ENCODE measurements at places on chromosomes 4 and X.

DNA sequence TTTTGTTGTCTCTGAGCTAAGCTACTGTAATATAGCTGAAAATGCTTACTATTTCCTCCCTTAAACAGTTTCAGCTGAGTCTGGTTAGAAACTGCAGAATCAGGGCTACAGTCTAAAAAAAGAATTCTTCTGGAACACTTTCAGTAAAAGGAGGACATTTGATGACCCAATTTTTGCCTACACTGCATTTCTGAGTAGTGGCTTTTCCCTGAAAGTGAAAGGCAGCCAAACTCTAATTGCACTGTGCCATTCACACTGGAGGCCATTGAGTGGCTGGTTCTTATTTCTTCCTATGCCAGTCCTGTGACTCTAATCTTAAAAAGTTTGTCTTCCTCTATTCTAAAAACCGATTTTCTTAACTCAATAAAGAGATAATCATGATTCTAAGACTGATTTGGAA, 526.0 kb downstream of the CFAP47 start:
- no peak for DNase-seq

DNA sequence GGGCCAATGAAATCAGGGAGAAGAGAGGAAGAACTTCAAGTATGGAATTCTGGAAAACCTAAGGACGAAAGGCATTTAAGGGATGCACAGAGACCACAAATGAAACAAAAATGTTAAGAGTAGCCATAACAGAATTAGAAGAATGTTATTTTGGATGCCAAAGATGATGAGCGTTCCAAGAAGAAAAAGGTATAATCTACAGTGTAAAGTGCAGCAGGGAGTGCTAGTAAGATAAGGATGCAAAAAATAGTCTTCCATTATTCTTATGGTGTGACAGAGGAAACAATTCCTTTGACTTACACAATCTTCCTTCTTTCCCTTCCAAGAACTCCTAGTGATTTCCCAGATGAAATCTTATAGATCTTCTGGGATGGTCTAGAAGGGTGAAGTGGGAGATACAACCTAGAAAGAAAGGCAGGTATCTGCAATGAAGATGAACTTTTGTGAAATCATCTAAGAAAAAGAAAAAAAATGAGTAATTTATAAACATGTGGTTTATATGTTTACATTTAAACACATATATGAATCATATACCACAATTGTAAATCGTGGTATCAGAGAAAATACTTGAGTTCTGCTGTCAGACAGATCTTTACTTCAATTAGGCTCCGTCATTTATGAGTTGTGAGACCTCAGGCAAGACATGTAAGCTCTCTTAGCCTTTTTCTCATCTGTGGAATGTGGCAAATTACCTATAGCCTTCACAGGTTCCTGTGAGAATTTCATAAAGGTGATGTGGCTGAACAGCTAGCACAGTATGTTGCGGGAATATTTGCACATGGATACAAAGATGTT, 8.1 kb downstream of the MORF4L2 start:
- no peak for DNase-seq

GRCh38 chr4:88526221-88526815, 2.7 kb upstream of the PYURF start:
- no peak for DNase-seq

DNA sequence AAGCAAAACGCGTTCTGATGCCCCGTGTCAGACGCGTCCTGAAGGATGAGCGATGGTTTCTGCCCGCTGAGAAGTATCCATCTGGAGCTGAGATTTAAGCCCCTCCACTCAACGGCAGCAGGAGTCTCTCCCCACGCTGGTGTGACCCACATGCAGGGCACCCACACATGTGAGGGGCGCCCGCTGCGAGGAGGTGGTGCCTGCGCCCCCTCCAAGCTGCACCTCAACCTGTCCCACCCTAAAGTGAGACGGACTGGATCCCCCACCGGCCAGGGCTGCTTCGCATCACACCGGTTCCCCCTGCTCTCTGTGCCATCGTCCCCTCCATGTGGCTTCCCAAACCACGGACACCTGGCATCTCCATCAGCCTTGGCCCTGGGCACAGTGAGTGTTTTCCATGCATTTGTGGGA, 4.5 kb upstream of the PDE6B start:
- no peak for DNase-seq

GRCh38 chrX:39360101-39360500, 558.8 kb downstream of the MID1IP1 start:
- DNase-seq: no peak

- DNase-seq: no peak
Observed at GRCh38 chr4:80425124-80426100, 89.9 kb downstream of the CFAP299 start.

DNA sequence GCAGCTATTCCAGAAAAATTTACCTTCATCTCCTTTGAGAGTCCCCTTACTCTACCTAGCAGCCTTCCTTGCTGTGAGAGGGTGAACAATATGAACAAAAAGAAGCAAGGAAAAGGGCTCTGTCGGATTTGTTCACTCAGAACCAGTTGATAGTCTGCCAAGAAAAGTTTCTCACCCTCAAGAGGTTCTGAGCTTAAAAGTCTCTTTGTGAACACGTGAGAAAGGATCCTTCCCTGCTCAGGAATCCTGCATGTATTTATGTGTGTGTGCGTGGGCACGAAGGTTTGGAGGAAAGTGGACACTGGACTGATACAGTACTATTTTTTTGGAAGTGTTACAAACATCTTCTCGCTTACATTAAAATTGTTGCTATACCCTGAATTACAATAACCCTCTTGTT, 178.6 kb upstream of the JADE1 start:
- DNase-seq: no peak

GRCh38 chr4:95180531-95181242, 368.1 kb downstream of the UNC5C start:
- DNase-seq: no peak

All from skeletal muscle cell (primary cell).